CD4-positive, alpha-beta T cell treated with Interferon alpha-2 for 1 hour (primary cell): ENCODE measurements at places on chromosomes 11 and 22.

- DNase-seq, result no peak
These were observed 17.4 kb downstream of the LMO2 start for GRCh38 chr11:33874433-33874832.

DNA sequence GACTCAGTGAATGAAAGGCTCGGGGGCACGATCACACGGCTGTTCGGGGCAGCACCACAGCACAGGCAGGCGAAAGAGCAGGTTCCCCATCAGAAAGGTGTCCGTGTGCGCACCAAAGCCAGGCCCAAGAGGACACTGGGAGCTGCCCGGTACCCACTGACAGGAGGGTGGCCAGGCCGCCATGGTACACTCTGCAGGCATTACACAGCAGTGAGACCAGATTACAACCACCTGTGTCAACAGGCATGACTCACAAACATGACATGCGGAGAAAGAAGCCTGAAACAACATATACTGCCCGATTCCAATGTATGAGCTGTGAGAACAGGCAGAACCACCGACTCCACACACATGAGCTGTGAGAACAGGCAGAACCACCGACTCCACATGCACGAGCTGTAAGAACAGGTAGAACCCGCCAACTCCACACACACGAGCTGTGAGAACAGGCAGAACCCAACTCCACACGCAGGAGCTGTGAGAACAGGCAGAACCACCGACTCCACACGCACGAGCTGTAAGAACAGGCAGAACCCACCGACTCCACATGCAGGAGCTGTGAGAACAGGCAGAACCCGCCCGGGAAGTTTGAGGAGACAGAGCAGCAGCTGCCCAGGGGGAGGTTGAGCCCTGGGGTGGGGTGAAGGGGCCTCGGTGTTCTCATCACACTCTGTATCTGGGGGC is 32.6 kb downstream of the KIAA0930 start:
- DNase-seq, result no peak

DNA sequence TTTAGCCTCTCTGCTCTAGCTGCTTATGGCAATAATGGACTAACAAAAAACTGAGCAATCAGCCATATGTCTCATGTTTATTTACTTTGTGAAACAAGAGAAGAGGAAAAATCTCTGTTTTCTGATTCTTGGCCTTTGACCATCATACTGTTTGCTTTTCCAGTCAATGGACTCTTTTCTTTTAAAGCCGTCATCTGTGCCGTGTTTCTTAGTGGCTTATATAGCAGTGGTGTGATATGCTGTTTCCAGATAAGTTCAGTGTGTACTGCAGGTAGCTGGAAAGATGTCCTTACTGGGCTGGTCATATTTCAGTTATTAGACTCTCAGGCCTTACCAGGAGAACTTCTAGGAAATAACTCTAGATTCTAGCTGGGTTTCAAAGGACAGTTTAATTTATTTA is 33.6 kb upstream of the TECTA start:
- no peak for DNase-seq

- no peak for DNase-seq
These were observed 62.6 kb upstream of the SLC6A5 start for GRCh38 chr11:20536784-20537183.

DNA sequence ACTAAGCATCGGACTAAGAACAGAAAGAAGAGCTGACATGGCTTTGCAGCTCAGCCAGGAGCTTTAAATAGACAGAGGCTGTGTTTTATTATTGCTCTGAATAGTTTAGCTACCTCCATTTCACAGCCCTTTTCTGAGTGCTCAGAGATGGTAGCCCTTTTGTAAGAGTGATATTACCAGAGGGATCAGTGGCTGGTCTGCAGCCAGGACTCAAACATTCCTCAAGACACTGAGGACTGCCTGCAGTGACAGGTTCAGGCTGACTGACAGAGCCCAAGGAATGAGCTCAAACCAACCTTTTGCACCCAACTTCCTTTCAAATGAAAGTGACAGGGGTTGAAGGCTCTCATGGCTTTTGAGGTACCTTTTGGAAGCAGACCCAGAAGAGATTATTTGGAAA is 189.0 kb downstream of the DDX10 start:
- DNase-seq, result peak; percentile 26

- no peak for DNase-seq
These were observed 171.7 kb downstream of the DBX1 start for GRCh38 chr11:19988598-19988997.

DNA sequence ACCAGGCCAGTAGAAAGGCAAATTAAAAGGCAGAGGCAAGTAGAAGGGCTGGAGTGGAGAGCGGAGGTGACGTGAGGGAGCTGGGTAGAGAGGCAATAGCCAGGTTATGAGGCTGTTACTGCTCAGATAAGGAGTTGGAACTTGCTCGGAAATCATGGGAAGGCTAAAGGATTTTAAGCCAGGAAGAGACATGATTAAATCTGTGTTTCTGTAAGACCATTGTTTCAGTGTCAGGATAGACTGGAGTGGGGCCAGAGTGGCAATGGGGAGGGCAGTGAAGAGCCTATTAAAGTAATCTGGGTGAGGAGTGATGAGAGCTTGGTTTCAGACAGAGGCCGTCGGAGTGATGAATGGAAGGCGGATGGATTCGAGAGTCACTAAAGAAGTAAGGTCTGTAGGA is 39.0 kb downstream of the GRAMD1B start:
- DNase-seq, result no peak

- no peak for DNase-seq
These were observed 16.8 kb downstream of the CUL5 start for GRCh38 chr11:108025387-108026080.

DNA sequence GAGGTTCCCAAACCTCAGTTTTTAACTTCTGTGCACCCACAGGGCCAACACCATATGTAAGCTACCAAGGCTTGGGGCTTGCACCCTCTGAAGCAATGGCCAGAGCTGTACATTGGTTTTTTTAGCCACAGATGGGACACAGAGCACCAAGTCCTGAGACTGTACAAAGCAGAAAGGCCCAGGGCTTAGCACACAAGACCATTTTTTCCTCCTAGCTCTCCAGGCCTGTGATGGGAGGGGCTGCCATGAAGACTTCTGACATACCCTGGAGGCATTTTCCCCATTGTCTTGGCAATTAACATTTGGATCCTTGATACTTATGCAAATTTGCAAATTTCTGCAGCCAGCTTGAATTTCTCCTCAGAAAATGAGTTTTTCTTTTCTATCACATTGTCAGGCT is 23.4 kb downstream of the CNTF start:
- no peak for DNase-seq

DNA sequence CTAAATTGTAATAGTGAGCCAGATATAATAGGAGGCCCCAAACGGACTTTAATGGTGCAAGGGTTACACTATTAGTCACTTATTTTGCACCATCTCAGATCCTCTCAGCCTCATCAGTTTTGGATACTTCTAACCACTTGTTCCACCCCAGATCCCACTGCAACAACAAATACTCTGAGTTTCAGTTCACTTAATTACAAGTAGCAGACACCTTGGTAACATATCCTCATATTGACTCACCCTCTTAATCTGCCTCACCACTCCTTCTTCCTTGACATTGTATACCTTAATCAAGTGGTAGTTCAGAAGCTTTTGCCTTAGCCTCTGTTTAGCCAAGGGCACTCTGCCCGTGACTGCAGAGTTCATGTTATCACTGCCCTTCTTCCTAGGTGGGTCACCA is 256.1 kb upstream of the UBASH3B start:
- no peak for DNase-seq

DNA sequence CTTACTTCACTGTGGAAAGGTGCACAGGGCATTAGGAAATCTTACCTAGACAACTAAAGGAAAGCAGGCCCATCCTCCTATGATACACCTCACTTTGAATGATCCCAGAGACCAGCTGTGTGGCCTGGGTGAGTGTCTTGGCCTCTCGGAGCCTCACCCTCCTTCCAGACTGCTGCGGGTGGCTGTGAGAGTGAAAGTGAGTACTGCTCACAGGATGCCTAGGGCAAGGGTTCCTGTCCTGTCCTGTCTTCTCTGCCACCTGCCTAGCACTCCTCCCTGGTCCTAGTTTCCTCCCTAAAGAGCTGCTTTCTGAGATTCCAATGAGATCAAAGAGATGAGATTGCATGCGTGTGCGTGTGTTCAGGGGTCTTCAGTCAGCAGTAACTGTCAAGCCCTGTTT is 19.5 kb upstream of the ADORA2A start:
- DNase-seq, result no peak

DNA sequence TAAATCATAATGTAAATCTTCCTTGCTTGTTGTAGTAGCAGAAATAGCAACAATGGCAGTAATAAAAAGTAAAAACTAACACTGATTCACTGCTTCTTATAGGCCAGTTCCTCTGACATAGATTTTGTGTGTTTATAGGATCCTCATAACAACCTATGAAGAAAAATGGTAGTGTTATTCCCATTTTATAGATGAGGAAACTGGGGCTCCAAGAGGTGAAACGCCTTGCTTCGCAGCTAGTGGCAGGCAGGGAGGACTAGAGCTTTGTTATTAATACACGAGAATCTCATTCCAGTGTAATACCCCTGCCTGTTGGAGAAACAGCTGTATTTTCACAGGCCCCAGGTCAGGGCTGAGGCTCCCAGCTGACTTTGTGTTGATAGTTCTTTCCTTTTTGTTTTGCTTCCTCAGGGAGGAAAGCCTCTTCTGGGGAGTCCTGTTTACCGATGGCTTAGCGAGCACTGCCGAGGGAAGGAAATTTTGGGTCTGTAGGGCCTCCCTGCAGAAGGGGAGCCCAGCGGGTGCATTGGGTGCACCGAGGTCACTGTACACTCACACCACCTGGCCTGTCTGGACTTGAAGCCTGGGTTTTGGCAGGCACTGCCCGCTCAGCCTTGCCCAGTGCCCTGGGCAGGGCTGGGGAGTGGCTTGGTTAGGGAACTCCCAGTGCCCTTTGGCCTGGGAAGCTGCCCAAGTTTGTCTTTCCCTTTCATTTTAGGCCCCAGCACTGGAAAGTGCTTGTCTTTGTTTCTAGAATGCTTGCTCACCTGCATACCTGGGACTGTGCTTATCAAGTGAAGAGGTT is 13.5 kb downstream of the KIAA1671 start:
- no peak for DNase-seq

DNA sequence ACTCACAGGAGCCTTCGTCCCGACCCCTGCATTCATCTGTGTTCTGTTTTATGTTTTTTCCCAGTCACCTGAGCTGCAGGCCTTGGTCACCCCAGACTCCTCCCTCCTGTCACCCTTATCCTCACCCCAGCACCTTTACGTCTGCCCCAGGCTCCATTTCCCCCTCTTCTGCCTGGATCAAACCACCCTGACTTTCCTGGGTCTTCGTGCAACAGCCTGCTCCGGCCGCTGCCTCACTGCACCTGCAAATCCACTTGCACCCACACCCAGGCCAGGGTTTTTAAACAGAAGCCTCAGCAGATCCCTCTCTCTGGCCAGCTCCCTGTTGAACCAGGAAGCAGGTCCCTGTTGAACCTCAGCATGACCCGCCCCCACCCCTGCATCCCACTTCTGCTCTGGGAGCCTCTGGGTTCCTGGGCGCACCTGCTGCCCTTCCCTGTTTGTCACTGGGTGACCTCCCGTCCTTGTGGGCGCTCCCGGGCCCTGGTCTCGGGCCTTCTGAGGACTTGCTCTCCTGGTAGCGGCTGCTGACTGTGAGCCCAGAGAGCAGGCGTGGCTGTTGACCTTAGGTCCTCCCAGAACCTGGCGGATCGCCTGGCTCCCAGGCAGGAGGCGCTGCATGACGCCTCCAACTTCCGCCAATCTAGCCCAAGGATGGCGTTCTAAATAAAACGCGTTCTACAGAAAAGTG is 12.8 kb downstream of the MAPK8IP2 start:
- DNase-seq, result no peak

- no peak for DNase-seq
These were observed 19.8 kb downstream of the FAM118A start for GRCh38 chr22:45329530-45329936.

- DNase-seq, result no peak
These were observed 157.6 kb downstream of the RAB38 start for GRCh38 chr11:88017666-88018065.

GRCh38 chr22:36863979-36864378 is 3.2 kb downstream of the NCF4 start:
- no peak for DNase-seq

- no peak for DNase-seq
These were observed 564.4 kb upstream of the LUZP2 start for GRCh38 chr11:23932485-23932898.

DNA sequence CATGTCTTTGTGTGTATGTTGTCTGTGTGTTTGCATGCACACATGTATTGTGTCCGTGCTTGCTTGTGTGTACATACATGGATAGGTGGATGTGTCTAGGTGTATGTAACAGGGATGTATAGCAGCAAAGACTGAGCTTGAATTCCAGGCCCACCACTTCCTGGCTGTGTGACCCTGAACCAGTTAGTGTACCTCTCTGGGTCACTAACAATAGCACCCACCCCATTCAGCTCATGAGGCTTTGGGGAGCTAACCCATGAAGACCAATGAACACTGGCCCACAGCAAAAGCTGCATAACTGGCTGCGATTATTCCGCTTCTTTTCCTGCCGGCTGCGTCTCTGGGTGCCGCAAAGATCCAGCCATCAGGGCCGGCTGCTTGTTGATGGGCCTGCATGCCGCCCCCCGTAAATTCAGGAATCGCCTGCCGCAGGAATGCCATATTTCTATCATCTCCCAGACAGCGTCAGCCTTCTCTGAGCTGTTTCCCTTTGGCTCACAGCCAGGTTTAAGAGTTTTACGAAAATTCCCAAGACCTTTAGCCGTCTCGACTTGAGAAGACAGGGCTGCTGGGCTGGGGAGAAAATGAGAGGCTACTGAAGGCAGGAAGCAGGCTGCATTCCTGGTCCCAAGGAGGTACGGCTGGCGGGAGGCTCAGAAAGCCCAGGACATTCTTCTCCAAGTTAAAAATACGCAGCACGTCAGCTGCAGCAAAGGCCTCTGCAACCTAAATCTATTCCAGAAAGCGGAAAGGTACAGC is 224.6 kb downstream of the MN1 start:
- DNase-seq, result no peak

GRCh38 chr22:22687638-22688500 is 43.5 kb downstream of the GGTLC2 start:
- DNase-seq, result no peak

GRCh38 chr22:49925525-49926128 is 7.2 kb downstream of the CRELD2 start:
- DNase-seq, result peak; percentile 89

DNA sequence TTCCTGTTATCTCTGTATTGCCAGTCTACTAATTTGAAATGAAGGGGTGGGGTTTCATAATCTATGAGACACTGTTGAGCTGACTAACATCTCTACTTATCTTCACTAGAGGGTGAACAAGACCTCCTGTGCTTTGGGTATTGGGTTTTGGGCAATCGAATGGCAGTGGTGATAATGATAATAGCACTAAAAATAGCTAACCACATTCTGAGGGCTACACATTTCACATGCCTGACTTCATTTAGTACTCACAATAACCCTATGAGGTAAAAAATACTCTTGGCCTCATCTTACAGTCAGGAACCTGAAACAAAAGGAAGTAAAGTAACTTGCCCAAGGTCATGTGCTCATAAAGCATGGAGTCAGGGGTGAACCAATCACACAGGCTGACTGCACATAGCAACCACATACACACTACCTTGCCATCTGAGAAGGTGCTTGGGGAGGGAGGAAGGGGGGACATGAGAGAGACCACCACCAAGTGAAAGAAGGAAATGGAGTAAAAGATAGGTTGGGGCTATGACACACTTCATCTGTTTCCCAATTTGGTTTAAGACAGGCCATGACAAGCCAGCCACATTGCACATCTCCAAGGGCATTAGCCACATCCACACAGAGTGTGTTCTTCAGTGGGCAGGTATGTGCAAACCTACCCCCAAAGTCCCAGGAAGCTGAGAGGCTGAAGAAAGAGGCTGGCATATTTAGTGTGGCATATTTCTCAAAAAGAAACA is 387.6 kb upstream of the DDI1 start:
- no peak for DNase-seq

GRCh38 chr11:85965202-85965601 is 103.7 kb downstream of the PICALM start:
- DNase-seq, result no peak
